ENCODE measurements at places on chromosomes 11 and 22. TPM values are rescaled to one million over a fixed set of nuclear protein-coding genes. Genes with fewer than 3 reads are reported as not detected.

Gene MTFP1
- total RNA-seq: 66.0 TPM

Gene CWF19L2
- total RNA-seq: 10.8 TPM

GRCh38 chr11:48055292-48056132 is 75.2 kb downstream of the PTPRJ start:
- DNase-seq: no peak

- DNase-seq: no peak
Observed at GRCh38 chr22:40817737-40818136, 1.4 kb downstream of the SLC25A17 start.

DNA sequence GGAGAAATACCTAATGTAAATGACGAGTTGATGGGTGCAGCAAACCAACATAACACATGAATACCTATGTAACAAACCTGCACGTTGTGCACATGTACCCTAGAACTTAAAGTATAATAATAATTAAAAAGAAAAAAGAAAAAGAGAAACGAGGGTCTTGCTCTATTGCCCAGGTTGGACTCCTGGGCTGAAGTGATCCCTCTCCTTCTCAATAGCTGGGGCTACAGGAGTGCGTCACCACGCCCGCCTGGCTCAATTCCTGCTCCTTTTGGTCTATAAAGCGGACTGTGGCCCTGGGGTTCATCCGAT is 521 bp upstream of the PTS start:
- DNase-seq: no peak

DNA sequence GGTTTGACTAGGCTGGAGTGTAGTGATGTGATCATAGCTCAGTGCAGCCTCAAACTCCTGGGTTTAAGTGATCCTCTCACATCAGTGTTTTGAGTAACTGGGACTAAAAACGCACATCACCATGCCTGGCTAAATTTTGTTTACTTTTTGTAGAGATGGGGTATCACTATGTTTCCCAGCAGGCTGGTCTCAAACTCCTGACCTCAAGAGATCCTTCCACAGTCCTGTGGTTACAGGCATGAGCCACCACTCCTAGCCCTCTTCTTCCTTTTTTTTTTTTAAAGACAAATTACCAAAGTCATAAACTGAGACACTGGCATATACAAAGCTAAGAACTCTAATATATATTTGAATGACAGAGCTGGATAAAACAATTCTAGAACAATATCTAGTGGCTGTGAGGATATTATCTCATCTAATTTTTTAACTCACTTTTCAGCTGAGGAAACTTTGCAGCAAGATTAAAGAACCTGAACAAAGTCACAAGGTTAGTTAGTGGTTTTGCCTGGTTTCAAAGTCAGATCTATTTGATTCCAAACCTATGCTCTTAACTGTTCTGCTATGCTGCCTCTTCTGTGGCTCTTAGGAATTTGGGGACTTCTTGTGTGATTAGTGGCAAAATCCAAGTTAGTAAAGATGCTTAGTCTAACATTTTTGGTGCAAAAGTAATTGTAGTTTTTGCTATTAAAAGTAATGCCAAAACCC is 95.3 kb upstream of the RAG2 start:
- no peak for DNase-seq
